ENCODE measurements at places on chromosomes 5 and 9.

DNA sequence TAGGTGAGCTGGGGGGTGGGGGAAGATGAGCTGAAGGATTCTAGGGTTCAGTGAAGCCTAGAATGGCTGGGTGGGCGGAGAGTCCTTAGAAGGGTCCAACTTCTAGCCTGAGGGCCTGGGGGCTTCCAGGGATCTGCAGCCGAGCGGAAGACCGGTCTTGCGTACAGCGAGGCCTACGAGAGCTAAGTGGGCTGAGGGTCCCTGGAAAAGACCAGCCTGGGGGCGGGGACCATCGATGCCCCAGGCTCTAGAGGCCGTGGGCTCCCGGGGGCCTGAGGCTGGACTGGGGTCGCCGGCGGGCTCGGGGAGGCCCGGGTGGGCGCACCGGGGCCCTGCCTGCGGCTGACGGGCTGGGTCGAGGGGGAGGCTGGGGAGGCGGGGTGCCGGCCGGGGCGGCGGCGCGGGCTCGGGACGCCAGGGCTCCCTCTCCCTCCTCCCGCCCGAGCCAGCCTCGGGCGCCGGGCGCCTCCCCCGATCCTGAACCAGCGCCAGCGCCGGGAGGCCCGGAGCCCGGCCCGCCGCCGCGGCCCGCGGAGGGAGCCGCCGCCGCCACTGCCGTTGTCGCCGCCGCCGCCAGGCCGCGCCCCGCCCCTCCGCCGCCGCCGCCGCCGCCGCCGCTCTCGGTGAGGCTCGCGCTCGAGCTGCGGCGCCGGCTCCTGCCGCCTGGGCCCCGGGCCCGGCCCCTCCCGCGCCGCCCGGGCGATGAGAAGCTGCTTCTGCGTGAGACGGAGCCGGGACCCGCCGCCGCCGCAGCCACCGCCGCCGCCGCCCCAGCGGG is at the start of gene MVB12B:
MVB12B (plus strand) TSS at position 602 of the 778 bp plus-strand sequence; CDS start at position 703, 101 bp downstream.
- peak; percentile 82 for DNase-seq

GRCh38 chr5:114089259-114089658 is 272.6 kb upstream of the KCNN2 start:
- no peak for DNase-seq

GRCh38 chr9:17986595-17986994 is 407.7 kb downstream of the SH3GL2 start:
- DNase-seq: no peak

DNA sequence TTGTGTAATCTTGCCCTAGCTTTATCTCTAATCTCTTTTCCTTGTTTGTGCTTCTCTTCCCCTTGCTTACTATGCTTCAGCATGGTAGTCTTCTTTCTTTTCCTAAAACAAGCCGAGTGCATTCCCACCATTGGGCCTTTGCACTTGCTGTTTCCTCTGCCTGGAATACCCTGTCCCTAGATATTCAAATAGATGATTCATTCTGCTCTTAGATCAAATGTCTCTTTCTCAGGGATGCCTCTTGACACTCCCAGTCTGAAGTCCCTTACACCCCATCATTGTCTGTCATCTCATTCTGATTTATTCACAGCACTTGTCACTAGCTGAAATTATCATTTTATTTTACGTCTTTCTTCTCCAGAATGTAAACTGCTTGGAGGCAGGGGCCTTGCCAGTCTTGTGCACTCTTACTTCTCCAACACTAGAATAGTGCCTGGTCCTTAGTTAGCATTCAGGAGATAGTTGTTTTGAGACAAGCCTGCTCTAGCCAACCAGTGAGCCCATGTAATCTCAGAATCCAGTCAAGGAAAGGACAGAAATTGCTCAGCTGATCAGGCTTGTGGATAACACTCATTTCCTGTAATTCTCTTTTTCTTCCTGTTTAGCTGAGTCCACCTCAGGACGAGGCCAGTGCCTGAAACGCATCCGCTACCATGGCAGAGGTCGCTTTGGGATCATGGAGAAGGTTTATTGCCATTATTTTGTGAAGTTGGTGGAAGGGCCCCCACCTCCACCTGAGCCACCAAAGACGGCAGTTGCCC is 25.4 kb downstream of the MRPL22 start:
- no peak for DNase-seq

GRCh38 chr9:14415947-14416346 is 102.0 kb upstream of the NFIB start:
- no peak for DNase-seq

- DNase-seq: no peak
Observed at GRCh38 chr9:36966371-36967097, 67.5 kb downstream of the PAX5 start.

DNA sequence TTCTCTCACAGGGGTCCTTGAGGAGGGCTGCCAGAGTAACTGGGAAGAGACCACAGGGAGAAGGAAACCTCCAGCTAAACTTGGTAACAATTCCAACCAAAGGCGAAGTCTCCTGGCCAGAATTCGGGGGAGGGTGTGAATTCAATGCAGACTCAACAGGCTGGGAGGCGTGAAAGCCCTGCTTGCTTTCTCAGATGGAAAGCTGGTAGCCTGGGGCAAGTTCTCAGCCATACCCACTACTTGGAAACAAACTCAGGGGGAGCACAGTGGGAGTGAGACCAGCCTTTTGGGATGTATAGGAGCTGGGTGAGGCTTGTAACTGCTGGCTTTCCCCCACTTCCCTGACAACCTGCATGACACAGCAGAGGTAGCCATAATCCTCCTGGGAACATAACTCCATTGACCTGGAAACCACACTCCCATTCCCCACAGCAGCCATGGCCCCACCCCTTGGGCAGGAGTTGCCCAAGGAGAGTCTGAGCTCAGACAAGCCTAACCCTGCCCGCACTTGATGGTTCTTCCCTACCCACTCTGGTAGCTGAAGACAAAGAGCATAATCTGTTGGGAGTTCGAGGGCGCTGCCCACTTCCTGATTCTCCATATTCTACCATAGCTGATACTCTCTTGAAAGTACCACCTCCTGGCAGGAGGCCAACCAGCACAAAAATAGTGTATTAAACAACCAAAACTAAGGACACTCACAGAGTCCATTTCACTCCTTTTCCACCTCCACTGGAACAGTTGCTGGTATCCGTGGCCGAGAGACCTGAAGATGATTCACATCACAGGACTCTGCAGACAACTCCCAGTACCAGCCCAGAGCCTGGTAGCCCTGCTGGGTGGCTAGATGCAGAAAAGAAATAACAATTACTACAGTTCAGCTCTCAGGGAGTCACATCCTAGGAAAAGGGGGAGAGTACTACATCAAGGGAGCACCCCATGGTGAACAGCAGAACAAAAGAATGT is 123.8 kb downstream of the FAM170A start:
- no peak for DNase-seq

GRCh38 chr5:135834639-135835529 is at the start of gene SLC25A48:
Gene SLC25A48, plus strand, starts transcription at chr5:135834663. Its CDS starts 185 bp downstream, at chr5:135834848.
- peak; percentile 86 for DNase-seq

DNA sequence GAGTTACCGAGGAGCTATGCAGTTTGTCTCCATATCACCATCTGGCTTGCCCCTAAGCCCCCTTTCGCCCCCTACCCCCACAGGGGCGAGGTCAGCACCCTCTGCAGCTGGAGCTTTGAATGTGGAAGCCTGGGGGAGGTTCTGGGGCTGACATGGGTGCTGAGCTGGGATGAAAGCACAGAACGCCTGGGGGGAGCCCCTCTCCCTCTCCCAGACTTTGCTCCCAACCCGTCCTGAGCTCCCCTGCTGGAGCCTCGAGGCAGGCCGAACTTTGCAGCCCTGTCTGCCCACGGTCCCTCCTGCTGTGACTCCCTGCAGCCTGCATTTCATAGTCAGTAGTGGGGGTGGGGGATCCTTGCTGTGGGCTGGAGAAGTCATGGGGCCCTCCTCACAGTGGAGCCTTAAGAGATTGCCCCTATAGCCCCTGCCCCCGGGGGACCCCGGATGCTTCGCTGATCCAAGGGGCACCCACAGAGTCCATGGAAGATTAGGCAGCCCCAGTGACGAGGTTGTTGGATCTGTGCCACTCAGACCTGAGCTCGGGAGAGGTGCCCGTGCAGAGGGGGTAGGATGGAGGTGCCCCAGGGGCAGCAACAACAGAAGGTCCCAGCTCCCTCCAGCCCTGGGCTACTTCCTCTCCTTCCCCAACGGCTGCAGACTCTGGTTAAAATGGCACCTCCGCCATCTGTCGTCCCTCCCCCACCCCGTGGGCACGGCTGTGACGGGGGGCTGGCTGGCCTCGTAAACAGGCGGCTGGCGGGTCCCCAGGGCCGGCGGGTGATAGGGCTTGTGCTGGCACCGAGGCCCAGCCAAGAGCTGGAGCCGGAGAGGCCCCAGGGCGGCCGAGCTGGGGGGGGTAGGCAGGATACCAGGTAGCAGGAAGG is 162.0 kb downstream of the C9orf50 start:
- peak; percentile 85 for DNase-seq

- DNase-seq: peak; percentile 87
Observed at GRCh38 chr5:139698490-139699146, 50.5 kb downstream of the CXXC5 start.

- no peak for DNase-seq
Observed at GRCh38 chr9:107650321-107650720, 160.8 kb upstream of the KLF4 start.

- DNase-seq: no peak
Observed at GRCh38 chr5:168156170-168156569, 135.3 kb upstream of the WWC1 start.

DNA sequence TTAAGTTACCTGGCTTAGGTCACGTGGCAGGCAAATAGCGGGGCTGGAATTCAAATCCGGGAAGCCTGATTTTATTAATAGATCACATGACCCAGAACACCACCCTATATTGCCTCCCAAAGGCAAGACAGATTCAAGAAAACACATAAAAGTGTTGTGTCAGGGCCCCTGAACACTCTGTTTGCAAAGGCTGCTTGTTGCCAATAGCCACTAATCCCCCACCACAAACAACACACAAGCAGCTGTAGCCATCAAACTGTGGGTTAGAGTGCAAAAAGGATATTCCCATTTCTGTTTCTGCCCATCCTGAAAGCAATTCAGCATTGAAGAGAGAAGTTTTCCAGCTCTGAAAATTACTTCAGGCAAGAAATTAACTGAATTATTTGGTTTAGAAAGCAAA is 358.9 kb upstream of the RFX3 start:
- no peak for DNase-seq

DNA sequence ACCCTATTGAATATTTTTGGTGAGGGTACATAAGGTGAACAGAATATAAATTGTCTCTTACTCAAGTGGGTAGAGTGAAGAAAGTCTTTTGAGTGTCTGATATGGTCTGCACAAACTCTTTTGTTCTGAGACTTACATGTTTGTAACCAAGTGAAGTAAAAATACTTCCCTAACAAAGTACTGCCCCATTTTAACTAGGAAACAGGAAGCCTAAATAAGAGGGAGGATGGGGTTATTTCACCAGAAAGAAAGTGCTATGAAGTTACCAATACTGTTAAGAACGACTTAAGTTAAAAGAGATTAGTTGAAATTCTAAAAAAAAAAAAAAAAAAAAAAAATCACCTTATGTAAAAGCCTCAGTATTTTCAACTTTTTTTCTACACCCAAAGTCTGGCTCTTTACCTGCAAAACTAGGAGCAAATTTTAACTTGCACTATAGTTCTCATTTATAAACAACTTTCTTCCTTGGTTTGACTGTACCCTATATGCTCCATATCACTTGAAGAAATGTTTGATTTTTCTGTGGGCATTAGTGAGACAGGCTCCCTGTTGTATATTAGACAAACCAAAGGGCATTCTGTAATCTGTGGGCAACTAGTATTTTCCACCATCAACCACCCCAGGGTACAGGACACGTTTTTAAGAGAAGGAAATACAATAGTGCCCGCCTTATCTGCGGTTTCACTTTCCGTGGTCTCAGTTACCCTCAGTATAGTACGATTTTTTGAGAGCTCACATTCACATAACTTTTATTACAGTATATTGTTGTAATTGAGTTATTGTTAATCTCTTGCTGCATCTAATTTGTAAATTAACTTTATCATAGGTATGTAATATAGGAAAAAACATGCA is 127.7 kb downstream of the NR3C1 start:
- DNase-seq: no peak

GRCh38 chr9:74497748-74498620 is 849 bp downstream of the RORB start:
- DNase-seq: peak; percentile 78

GRCh38 chr9:137114220-137114612 is 317 bp downstream of the DPP7 start:
- no peak for DNase-seq

DNA sequence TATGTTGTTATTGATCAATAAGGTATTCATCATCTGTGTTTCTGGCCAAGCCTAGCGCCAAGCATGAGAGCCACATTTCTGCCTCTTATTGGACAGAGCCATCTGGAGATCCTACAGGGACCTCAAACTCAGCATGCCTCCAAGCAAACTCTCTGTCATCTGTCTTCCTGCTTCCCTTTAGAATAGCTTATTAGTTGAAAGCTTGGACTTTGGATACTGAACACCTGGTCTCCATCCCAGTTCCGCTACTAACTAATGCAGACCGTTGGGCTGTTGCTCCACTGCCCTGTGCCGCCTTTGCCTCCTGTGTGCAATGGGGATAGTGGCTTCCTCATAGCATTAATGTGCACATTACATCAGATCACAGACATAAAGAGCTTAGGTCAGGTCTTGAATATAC is 65.5 kb downstream of the MAP1B start:
- no peak for DNase-seq

GRCh38 chr9:22105005-22105722 is 96.1 kb upstream of the CDKN2B start:
- no peak for DNase-seq

DNA sequence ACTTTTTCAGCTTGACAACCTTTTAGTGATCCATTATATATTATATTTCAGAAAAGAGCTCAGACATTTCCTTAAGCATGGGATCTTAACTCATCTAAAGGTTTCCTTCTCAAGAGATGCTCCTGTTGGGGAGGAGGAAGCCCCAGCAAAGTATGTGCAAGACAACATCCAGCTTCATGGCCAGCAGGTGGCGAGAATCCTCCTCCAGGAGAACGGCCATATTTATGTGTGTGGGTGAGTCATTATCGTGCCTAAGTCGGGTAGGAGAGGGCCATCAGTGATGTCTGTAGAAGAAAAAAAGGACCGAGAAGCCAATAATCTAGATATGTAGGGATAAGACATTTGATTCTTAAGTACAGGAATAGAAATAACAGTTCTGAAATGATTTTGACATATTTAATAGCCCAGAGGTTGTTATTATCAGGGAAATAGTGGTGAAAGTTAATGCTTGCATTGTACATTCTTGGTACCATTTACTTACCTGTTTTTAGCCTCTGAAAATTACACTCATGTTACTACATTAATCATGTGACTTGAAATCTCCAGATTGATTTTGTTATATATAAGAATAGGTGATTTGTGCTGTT is 28.2 kb downstream of the MTRR start:
- DNase-seq: no peak

GRCh38 chr5:137341831-137342230 is 157.3 kb downstream of the SPOCK1 start:
- no peak for DNase-seq

GRCh38 chr9:132192728-132193127 is 30.9 kb downstream of the NTNG2 start:
- DNase-seq: no peak

DNA sequence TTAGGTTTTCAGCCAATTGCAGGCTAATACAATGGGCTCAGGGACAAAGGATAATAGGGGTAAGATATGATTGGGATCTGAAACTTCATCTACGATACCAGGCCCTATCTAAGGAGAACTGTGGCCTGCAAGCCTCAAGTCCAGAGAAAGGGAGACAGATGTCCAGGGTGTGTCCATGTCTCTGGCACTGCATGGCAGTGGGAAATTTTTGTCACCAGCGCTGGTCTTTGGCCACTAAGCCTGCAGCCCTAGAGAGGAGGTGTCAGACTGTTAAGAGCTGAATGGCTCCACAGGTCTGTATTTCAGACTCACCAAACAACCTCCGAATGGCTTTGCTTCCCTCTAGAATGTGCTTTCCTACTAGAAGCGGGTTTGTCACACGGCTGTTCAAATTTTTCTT is 6.6 kb upstream of the CNOT6 start:
- no peak for DNase-seq

GRCh38 chr5:171680485-171680884 is 105.1 kb upstream of the SMIM23 start:
- no peak for DNase-seq

Measured in right kidney (tissue), 9 donors.